ENCODE measurements at places on chromosomes 6 and 20. TPM values are rescaled to one million over a fixed set of nuclear protein-coding genes. Genes with fewer than 3 reads are reported as not detected.

GRCh38 chr6:107601406-107601805, 111.5 kb downstream of the SOBP start:
- H3K36me3 ChIP-seq = no peaks in the 10 kb centered on the region
- H3K4me1 ChIP-seq = peaks cover 69% of the 10 kb centered on the region
- no peak overlapping the region for H3K27ac ChIP-seq

DNA sequence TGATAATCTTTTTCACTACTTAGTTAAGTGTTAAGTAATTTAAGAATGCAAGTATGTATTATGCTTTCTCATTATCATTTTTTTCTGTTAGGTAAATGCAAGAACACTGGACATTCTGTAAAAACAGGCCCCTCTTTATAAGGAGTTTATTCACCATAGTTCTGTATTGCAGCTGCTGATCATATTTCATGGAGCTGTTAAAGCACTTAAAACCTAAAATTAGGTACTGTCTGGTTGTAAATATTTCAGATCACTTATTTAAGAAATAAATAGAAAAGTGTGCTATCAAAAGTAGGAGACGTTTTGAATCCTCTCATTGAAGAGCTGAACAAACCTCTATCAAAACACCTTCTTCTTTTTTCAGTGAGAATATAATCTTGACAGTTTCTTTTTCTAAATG, 3.9 kb downstream of the EYA4 start:
- no peak overlapping the region for H3K4me3 ChIP-seq
- DNase-seq = no peak
- H3K36me3 ChIP-seq = no peaks in the 10 kb centered on the region
- peaks cover 19% of the 10 kb centered on the region for H3K4me1 ChIP-seq

The ROS1 gene
- not detected for total RNA-seq

DNA sequence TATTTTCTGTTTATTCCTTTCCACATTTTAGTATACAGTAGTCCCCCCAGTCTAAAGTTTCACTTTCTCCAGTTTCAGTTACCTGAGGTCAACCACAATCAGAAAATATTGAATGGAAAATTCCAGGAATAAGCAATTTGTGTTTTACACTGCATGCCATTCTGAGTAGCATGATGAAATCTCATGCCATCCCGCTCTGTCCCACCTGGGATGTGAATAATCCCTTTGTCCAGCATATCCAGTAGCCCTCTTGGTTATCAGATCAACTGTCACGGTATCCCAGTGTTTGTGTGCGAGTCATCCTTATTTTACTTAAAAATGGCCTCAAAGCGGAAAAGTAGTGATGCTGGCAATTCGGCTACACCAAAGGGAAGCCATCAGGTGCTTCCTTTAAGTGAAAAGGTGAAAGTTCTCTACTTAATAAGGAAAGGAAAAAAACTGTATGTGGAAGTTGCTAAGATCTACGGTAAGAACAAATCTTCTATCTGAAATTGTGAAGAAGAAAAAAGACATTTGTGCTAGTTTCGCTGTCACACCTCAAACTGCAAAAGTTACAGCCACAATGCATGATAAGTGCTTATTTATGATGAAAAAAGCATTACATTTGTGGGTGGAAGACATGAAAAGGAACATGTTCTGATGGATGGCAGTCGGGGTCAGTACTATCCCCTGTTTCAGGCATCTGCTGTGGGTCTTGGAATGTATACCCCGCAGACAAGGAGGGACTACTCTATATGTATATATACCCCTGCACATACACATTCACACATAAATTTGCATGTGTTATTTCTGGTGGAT, 11.3 kb downstream of the NOX3 start:
- DNase-seq = no peak
- H3K27ac ChIP-seq = no peak overlapping the region
- no peak overlapping the region for H3K4me3 ChIP-seq
- peaks cover 16% of the 10 kb centered on the region for H3K4me1 ChIP-seq

DNA sequence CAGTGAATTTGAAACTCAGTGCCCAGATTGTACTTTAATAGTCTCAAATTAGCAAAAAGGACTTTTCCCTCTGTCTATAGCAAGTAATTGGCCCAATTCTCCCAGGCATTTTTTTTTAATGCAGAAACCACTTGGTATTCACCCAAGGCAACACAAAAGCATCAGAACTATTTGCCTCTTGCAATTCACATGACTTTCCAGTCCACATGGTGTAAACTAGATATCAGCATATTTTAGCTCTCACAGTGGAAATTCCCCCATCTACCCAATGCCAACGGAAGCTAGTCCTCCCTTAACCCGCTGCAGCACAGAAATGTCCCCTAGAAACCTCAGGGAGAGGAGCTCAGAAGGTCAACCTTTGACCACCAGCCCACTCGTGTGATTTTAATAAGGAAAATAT, 103.4 kb upstream of the CDYL start:
- H3K36me3 ChIP-seq = no peaks in the 10 kb centered on the region
- no peaks in the 10 kb centered on the region for H3K27me3 ChIP-seq
- H3K4me3 ChIP-seq = no peak overlapping the region
- H3K4me1 ChIP-seq = no peaks in the 10 kb centered on the region

DNA sequence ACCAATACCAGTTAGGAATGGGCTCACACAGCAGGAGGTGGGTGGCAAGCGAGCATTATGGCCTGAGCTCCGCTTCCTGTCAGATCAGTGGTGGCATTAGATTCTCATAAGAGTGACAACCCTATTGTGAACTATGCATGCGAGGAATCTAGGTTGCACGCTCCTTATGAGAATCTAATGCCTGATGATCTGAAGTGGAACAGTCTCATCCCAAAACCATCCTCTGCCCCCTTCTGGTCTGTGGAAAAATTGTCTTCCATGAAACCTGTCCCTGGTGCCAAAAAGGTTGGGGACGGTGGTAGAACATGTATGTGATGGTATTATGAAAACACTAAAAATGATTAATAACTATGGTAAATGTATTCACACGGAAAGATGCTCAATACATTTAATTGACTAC, 99.7 kb upstream of the HIVEP1 start:
- no peak overlapping the region for H3K4me3 ChIP-seq
- no peaks in the 10 kb centered on the region for H3K4me1 ChIP-seq
- H3K36me3 ChIP-seq = no peaks in the 10 kb centered on the region
- no peak overlapping the region for H3K27ac ChIP-seq

- DNase-seq = no peak
- H3K36me3 ChIP-seq = no peaks in the 10 kb centered on the region
- H3K27ac ChIP-seq = no peak overlapping the region
- H3K4me1 ChIP-seq = peaks cover 4% of the 10 kb centered on the region
- peaks cover 64% of the 10 kb centered on the region for H3K27me3 ChIP-seq
Measured at GRCh38 chr20:54168961-54169862, 4.6 kb downstream of the CYP24A1 start.

GRCh38 chr6:87736809-87737540, 34.9 kb upstream of the AKIRIN2 start:
- H3K27ac ChIP-seq = no peak overlapping the region
- DNase-seq = no peak
- no peaks in the 10 kb centered on the region for H3K4me1 ChIP-seq
- H3K4me3 ChIP-seq = no peak overlapping the region
- H3K27me3 ChIP-seq = no peaks in the 10 kb centered on the region

DNA sequence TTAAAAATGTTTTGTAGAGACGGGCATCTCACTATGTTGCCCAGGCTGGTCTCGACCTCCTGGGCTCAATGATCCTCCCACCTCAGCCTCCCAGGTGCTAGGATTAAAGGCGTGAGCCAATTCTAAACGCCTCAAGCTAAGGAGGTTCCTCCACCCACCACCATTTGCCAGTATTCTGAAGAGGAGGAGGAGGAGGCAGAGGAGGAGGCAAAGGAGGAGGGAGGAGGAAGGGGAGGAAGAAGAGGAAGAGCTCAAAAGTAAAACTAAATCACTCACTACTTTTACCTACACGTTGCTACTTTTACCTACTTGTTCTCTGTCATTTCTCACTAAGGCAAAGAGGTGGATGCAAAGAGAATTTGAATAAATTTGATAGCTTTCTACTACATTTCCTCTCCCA, 63.6 kb upstream of the ARID1B start:
- no peaks in the 10 kb centered on the region for H3K36me3 ChIP-seq
- H3K4me3 ChIP-seq = no peak overlapping the region
- H3K27ac ChIP-seq = no peak overlapping the region

GRCh38 chr20:21353236-21353635, 44.1 kb downstream of the NKX2-4 start:
- H3K27me3 ChIP-seq = no peaks in the 10 kb centered on the region
- H3K27ac ChIP-seq = no peak overlapping the region
- no peak overlapping the region for H3K4me3 ChIP-seq
- DNase-seq = no peak

The TULP4 gene
- total RNA-seq = 143 TPM

DNA sequence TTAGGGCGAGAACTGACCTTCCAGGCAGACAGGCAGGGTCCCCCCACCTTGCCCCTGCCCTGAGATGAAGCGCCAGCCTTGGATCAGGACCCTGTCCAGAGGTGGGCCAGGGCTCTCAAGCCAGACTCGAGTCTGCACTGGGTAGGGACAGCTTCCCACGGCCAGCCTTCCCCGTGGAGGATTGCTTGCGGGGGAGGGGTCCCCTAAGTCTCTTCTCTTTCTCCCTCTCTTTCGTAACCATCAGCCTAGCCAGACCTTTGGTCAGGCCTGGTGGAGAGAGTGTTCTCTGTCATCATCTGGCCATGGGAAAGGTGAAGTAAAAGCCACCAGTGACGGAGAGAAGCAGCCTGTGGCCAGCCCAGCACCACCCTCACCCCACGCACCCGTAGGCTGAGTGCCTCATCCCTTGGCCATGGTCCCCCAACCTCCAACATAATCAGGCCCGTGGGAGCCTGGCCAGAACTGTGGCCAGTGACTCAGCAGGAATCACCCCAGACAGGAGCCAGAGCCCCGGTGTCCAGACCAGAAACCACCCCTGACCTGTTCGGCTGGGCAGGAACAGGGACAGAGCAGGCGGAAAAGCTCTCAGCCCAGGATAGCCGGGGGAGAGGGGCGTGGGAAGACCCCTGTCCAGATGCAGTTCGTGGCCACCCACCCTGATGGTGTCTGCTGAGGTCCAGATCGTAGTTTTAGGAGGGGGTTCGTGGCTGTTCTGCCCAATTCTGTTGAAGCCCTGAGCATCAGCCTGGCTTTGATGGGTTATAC, 47.1 kb downstream of the SNAI1 start:
- no peaks in the 10 kb centered on the region for H3K27me3 ChIP-seq
- DNase-seq = no peak
- no peak overlapping the region for H3K27ac ChIP-seq
- peaks cover 15% of the 10 kb centered on the region for H3K4me1 ChIP-seq

DNA sequence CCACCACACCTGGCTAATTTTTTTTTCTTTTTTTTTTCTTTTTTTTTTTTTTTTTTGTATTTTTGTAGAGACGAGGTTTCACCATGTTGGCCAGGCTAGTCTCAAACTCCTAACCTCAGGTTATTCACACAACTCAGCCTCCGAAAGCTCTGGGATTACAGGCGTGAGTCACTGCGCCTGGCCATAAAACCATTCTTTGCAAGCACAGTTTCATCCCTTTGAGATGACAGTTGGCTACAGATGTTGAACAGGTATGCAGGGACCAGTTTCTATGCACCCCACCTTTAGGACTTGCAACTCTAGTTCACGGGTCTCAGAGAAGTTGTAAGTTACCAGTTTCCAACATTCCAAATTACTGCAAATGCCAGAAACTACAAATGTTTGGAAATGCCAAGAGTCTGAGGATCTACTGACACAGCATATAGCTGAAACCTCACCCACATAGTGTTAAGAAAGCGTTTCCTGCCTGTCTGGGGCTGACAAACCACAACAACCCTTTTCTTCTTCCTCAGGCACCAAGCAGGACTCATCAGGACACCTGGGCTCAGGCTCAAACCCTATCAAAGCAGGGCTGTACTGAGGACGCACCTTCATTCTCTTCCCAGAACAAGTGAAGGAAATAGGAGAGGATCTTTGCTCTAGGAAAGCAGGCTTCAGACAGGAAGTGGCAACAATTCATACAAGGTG, 22.9 kb downstream of the ARHGAP18 start:
- H3K36me3 ChIP-seq = no peaks in the 10 kb centered on the region
- no peak overlapping the region for H3K27ac ChIP-seq
- H3K4me3 ChIP-seq = no peak overlapping the region
- no peak for DNase-seq
- H3K27me3 ChIP-seq = no peaks in the 10 kb centered on the region
- no peaks in the 10 kb centered on the region for H3K4me1 ChIP-seq

DNA sequence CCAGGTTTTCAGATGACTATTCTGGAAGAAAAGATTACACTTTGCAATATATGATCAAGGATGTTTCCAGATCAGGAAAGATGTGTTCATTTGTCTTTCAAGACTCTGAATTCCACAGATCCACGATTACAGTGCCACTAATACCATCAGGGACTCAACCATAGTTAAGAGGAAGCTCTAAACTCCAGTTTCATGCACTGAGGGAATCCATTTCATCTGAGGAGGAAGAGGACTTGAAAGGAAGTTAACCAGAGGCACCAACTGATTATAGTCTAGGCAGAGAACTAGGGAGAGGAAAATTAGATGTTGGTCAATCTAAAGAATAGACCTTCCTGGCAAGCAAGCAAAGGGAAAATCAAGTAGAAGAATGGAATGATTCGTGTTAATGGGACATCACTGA, 218.3 kb upstream of the PRDM1 start:
- H3K27ac ChIP-seq = no peak overlapping the region
- H3K27me3 ChIP-seq = no peaks in the 10 kb centered on the region
- H3K4me1 ChIP-seq = no peaks in the 10 kb centered on the region
- no peak overlapping the region for H3K4me3 ChIP-seq
- no peaks in the 10 kb centered on the region for H3K36me3 ChIP-seq

The PCIF1 gene
- total RNA-seq = 9.5 TPM

- no peaks in the 10 kb centered on the region for H3K4me1 ChIP-seq
- no peak overlapping the region for H3K27ac ChIP-seq
- no peak for DNase-seq
- H3K36me3 ChIP-seq = no peaks in the 10 kb centered on the region
- H3K27me3 ChIP-seq = no peaks in the 10 kb centered on the region
Measured at GRCh38 chr6:168238159-168238909, 81.2 kb downstream of the DACT2 start.

The DYNLT2 gene
- 4.7 TPM for total RNA-seq

The TNF gene
- 0.19 TPM for total RNA-seq

The TFAP2C gene
- total RNA-seq = 0.60 TPM

DNA sequence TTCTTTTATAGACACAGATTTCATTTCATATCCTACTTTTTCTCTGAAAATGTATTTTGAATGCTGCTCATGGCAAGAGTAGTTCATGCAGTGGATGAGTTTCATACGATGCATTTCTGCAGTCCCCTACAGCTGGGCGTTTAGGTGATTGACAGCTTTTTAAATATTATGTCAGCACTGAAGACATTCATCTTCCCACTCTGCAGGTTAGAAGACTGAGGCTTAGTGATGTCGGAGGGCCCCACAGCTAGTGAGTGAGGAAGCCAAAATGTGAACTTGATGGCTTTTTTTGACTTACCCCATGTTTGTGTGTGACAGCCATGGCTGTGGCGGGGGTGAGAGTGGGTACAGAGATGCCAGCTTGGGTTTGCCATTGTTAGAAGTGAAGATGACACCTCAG, 33.5 kb downstream of the MYH7B start:
- H3K4me1 ChIP-seq = peaks cover 6% of the 10 kb centered on the region
- no peak overlapping the region for H3K4me3 ChIP-seq

The OXT gene
- total RNA-seq = not detected

Data from neural progenitor cell (in vitro differentiated cells).